NCI-H526 treated with DMSO at 0.1 percent for 48 hours (cell line): ENCODE measurements at places on chromosomes 5 and 9.

GRCh38 chr5:167030500-167031120 is 1260.8 kb upstream of the WWC1 start:
- DNase-seq, result no peak

GRCh38 chr9:134180786-134181647 is 16.7 kb upstream of the RNU6ATAC start:
- DNase-seq, result no peak

GRCh38 chr5:80165452-80165851 is 90.4 kb downstream of the SERINC5 start:
- DNase-seq, result no peak

GRCh38 chr5:155008669-155009068 is 4.9 kb upstream of the KIF4B start:
- DNase-seq, result no peak

DNA sequence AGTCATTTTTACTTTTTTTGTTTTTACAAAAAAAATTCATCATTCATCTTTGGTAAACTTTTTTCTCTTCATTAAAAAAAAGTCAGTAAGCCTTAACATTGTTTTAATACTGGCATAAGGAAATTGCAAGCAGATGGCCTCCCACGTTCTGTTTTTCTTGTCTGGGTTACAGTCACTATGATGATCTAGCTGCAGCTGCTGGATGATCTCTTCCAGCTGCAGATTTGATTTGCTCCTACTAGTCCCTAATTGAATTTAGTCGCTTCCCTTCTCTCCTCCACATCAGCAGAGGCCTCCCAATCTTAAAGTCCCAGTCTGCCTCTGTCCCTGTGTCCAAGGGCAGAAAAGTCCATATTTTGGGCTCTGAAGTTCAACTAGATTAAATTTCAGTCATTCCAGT is 106.8 kb upstream of the PTGER4 start:
- no peak for DNase-seq

GRCh38 chr9:111648066-111648465 is 13.3 kb upstream of the GNG10 start:
- DNase-seq, result no peak

DNA sequence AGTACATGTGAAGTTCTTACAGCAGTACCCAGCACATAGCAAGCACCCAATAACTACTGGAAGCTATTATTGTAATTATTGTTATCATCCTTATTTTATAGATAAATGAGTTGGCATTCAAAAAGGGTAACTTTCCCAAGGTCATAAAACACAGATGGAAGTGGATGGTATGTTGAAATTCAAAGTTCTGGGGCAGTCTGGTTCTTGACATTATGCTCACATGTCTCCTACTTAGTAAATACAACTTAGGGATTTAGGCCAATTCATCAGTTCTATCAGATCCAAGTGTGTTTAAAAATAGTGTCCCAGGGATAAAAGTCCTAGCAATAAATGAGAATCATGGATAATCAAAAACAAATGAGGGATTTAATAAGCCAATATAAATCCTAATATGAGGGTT is 265.2 kb downstream of the ADAMTSL1 start:
- DNase-seq, result no peak
